ENCODE measurements at places on chromosomes 5 and 9.
A peak's percentile ranks its signal among the peaks of the same experiment; 100 is the strongest.

DNA sequence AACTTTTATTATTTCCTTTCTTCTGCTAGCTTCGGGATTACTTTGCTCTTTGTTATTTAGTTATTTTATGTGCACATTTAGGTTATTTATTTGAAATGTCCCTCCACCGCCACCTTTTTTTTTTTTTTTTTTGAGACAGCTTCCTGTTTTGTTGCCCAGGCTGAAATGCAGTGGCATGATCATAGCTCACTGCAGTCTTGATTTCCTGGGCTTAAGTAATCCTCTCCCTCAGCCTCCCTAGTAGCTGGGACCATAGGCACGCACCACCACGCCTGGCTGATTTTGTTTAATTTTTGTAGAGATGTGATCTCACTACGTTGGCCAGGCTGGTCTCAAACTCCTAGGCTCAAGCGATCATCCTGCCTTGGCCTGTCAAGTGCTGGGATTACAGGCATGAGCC lies 38.5 kb downstream of the RIC1 start:
- no peak for DNase-seq

DNA sequence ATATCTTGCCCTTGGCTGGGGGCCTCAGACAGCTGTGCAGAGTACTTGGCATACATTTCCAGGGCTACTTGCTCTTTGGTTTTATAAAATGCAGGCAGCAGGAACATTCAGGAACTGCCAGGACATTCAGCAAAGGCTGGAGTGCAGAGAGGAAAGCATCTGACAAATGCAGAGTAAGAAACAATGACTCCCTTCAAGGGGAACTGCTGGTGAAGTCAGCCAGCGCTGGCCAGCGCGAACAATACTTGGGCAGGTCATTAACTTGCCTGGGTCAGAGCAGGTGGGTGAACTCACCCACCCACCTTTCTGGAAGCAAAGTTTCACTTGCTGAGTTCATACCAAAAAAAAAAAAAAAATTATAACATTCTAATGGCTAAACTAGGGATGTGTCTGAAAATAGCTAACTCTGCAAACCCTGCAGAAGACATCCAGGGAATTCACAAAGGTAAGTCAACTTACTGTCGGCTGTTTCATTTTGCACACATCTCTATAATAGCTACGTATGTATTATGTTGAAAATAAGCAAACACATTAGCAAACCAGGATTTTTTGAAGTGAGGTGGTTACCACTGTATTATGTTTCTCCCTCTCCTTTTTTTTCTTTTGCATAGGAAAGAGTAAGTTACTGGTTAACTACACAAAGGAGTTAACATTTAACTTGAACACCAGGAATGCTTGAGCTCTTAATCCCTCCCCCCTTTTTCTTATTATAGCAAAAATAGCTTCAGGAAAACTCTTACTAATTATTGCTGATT lies 152.2 kb downstream of the GLIS3 start:
- no peak for DNase-seq

GRCh38 chr9:107694390-107694789 lies 204.8 kb upstream of the KLF4 start:
- DNase-seq = no peak

DNA sequence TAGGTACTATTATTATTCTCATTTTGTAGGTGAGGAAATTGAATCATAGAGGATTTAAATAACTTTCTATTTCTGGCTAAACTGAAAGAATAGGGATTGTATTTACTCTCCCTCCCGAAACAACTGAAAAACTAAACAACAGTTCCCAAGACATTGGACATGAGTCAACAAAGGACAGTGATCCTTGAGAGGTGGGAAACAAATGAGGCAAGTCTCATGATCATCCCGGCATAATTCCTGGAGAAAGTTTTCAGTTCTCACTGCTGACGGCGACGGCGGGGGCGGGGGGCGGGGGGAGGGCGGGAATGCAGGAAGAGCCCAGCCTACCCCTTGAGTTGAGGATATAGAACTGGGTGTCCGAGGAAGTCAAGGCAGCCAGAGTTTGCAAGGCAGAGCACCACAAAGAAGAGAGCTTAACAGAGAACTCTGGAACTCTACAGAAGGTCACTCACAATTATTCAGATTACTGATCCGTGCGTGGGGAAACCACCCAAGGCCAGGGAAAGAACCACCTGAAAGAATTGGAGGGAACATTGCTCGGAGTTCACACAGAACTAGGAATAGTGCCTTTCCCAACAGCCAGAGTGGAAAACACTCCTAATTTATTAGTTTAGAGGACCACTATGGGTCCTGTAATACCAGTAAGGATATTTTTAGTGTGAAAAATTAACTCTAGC lies 27.4 kb upstream of the WHRN start:
- no peak for DNase-seq

- no peak for DNase-seq
Measured at GRCh38 chr5:10265245-10266109, 15.4 kb downstream of the CCT5 start.

- DNase-seq = no peak
Measured at GRCh38 chr5:29230591-29230990, 1962.9 kb upstream of the CDH6 start.

GRCh38 chr9:18437315-18438201 lies 36.4 kb upstream of the ADAMTSL1 start:
- DNase-seq = no peak

DNA sequence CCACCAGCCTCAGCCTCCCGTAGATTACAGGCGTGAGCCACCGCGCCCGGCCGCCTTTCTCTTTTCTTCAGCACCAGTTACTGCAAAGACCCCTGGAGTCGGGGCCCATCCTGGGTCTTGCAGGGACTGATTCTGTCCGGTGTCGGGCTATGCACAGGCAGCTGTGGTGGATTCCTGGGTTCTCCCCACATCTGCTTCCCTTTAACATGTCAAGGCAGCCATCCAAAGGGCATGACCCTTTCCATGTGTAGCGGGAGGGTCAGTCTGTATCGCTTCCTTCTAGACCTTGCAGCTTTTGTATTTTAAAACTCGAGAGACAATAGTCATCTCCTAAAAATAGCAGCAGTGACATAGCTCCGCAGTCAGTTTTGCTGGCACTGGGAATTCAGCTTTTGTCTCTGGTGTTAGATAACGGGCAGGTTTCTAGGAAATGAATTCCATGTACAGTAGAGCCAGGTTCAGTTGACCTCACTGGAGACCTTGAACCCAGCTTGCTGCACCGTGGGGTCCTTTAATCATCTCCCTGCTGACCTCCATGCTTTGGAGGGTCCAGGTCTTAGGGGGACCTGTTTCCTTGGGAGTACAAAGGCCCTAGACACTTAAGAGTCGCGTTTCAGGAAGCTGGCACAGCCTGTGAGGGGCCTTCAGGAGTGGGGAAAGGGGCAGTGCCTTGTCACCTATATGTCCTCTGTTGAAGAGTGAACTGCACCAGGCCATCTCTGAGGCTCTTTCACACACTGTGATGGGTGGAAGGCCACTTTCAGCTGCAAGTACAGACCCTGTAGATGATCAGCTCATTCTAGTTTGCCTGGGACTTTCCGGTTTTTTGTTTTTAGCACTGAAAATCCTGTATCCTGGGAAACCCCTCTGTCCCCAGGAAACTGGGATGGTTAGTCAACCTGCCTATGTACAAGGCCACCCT lies 13.8 kb downstream of the ANKRD33B start:
- DNase-seq = no peak

- peak; percentile 8 for DNase-seq
Measured at GRCh38 chr5:94908889-94909480, 290.5 kb downstream of the SLF1 start.

DNA sequence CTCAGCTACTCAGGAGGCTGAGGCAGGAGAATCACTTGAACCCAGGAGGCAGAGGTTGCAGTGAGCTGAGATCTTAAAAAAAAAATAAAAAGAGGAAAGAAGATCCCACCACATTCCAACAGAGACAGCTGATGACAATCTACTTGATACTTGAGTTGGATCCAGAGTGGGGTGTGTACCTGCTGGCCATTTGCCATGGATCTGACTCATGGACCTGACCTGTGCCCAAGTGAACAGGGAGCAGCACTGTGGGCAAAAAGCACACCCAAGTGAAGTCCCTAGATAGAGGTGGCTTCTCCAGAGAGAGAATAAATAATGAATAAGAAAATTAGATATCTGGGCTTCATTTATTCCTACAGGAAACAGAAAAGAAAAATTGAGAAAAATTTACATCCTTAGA lies 81.2 kb upstream of the MIER3 start:
- DNase-seq = no peak

DNA sequence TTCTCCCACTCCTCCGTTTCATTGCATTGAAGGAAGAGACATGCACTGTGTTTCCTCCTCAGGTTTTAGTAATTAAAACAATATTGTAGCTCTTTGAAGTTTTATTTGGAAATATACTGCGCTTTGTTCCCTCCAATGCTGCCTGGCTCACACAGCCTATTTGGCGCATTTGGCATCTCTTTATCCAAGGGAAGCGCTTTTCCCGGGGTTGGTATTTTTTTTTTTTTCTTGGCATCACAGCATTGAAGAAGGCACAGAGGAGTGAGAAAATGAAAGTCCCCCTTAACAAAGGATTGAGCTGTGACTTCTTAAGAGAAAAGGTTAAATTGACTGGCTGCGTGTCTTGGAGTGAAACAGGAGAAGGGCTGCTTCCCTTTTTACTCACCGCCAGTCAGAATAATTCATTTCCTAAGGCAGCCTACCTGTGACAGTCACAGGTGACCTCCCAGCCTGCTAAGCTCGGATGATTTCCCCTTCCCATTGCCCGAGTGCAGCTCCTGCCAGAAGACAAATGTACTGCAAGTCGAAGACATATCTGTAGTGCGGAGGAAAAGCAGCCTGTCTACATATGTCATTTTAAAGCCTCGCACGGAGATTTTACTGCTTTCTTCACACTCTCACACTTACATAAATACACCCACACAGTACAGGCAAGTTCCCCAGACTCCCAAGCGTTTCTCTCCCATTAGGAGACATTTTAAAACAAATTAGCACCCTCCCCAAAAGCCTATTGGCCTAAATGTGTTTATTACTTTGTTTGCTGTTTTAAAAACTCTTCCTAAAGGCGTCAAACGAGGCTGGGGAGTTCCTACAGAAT lies 665.5 kb upstream of the ZNF608 start:
- DNase-seq = no peak

GRCh38 chr5:90530736-90531487 lies 1.5 kb upstream of the LYSMD3 start:
- no peak for DNase-seq

DNA sequence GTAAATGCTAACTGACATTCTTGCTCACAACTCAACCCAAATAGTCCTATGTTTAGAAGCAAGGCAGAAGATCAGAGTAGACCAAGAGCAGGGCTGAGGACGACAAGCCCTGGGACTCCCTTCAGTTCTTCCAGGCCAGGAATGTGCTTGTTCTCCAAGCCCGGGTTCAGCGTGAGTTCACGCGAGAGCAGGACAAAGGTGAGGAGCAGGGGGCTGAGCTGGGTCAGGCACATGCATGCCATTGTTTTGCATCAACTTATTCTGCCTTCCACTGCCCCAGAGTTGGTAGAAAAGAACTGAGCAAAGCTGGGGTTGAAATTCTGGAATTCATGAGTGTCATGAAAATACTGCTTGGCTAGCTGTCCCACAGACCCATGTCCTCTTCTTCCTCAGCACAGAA lies 206.5 kb downstream of the PAX5 start:
- DNase-seq = no peak

DNA sequence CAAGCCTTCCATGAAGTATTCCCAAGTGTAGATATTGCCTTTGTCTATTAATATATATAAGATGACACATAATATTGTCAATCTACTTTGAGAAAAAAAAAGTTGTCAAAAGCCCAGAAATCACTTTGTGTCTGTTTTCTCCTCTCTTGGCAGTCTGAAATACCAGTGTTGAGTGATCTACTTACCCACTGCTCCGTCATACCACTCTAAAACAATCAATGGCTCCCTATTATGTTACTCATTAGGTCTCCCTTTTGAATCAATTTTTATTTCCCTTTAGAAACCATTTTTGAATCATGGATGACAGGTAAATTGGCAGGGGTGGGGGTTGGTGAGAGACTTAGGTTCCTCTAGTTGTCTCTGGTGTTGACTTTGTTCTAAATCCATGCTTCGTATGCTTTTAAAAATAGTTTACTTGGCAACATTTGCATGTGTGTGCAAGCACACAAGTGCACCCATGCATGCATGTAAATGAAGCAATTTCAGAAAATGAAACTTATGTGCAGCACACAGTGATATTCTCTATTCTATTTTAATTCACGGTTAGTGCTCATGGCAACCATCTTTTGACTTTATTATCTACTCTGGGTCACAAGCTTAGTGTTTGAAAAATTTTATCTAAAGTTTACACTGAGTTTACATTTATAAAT lies 378.9 kb downstream of the RAB3C start:
- no peak for DNase-seq

GRCh38 chr5:157718519-157718918 lies 12.7 kb upstream of the THG1L start:
- peak; percentile 71 for DNase-seq

GRCh38 chr5:54390539-54391031 lies 64.9 kb upstream of the HSPB3 start:
- DNase-seq = no peak

DNA sequence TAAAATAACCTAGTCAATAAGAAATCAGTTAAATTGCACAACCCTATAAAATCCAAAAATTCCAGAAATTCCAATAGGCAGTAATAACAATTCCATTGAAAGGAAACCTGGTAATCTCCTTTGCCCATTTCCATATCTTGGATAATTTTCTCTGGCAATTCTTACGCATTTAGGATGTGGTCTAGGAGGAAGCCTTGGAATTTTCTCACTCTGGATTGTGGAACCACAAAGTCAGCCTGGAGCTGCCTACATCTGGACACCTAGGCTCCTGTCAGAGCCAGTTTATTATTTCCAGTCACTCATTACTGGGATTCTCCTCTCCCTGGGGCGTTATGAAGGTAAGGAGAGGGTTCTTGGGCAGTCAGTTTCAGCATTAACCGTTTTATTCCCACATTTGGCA lies 40.3 kb upstream of the GNE start:
- peak; percentile 74 for DNase-seq
